COLO829 (cell line): ENCODE measurements at places on chromosomes 6 and 20.

- no peak for DNase-seq
Measured at GRCh38 chr6:147941143-147941542, 401.5 kb upstream of the SASH1 start.

- no peak for DNase-seq
Measured at GRCh38 chr20:59122566-59122919, 41.1 kb upstream of the ZNF831 start.

DNA sequence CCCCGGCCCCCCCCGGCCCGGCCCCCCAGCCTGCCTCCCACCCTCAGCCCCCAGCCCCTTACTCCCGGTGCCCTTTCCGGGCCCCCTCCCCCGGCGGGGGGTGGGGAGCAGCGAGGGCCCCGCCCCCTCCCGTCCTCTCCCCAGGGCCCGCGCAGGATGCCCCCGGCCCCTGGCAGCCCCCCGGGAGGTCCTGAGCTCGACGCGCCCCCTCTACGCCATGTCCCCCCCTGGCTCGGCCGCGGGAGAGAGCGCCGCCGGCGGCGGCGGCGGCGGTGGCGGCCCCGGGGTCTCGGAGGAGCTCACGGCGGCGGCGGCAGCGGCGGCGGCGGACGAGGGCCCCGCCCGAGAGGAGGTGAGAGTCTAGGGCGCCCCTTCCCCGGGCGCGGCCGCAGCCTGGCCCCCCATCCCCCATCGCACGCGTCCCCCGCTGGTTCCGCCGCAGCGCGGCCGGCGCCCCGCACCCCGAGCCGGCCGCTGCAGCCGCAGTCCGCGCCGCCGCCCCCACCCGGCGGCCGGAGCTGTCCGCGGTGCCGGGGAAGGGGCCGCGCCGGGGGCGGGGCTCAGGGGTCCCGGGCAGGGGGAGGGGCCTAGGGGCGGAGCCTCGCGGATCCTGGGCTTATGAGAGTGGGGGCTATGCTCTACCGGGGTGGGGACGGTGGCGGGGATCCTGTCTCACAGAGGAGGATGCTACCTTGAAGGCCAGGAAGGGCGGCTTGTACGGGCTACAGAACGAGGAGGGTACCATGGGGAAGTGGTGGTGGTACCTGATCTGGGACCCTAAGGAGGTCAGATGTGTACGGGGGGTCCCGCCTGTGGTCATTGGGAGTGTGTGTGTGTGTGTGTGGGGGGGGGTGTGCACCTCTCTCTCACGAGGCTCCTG, 516 bp downstream of the TMEM151B start:
- DNase-seq: no peak

DNA sequence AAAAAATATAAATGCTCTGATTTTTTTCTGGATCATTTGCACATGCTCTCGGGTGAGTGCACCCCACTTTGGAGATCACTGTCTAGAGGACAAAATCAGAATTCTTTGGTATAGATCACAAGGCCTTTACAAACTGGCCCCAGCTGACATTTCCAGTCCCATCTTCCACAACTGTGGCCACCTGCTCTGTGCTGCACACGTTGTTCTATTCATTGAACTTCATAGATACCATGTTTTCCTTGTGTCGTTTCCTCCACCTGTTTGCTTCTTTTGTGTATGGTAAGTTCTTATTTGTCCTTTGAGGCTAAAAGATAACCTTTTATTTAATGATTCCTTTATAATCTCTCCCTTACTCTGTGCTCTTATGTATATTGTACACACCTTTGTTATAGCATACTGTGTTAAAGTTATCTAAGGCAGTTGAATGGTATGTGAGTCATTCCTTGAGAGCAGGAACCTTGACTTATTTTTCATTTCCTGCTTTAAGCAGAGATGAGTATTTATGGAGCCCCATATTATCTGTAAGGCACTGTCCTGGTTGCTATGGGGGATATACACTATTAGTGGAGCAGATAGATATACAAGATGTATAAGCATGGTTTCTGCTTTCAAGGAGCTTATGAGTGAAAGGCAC, 12.0 kb upstream of the SLC17A5 start:
- DNase-seq: no peak

- no peak for DNase-seq
Measured at GRCh38 chr6:37050045-37050853, 44.8 kb downstream of the FGD2 start.

DNA sequence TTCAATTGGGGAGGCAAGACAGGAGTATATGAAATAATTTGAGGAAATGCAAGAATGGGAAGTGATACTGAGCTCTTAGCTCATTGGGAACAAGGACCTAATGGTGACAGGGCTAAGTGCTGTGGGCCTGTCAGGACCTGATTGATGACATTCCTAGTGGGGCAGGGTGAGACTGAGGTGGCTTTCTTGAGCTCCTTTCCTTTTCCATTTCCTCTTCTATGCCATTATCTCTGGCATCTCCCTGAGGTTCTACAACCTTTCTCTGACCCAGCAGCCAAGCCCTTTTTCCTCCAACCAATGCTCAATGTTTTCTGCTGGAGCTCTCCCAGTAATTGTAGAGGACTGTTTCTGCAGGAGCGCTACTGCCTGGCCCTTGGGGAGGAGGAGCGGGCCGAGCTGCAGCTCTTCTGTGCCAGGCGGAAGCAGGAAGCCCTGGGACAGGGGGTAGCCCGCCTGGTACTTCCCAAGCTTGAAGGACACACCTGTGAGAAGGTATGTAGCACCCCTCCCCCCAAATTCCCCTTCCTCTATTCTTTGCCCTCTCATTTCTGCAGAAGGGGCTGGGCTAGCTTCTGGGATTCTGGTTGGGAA, 2.8 kb upstream of the TOMM6 start:
- DNase-seq: no peak

DNA sequence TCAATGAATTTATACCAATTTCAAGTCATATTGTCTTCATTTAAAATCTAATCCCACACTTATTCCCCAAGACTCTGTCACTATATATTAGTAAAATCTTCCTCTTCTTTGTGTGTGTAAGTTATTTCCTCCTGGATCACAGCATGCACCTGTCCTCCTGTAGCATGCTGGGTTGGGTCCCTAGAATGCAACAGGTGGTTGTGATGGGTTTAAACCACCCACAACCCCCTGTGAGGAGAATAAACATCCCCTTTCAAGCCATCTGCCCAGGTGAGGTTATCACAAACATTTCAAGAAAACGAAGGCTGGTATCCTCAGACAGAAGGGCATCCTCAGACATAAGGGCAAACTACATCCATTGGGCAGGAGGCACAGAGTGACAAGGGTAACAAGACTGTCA, 26.4 kb downstream of the DZANK1 start:
- DNase-seq: no peak

DNA sequence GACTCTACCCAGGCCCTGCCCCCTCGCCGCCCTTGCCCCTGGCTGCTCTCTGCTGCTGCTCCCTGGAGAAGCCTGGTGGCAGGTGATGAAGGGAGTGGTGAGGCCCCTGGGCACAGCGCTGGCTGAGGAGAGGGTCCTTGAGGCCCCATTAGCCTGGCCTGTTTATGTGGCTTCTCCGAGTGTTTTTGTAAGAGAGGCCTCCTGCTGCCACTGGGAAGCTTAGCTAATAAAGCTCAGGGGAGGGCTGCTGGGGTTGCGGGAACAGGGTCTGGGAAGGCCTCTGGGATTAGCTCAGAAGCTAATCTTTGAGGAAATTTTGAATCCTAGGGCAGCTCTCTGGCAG, 15.5 kb downstream of the EBF4 start:
- DNase-seq: no peak

- DNase-seq: no peak
Measured at GRCh38 chr20:47785854-47786764, 828 bp upstream of the SULF2 start.

- DNase-seq: no peak
Measured at GRCh38 chr6:32151863-32152768, at the start of gene PRRT1. Gene PRRT1, minus strand, starts transcription at chr6:32151939. Its CDS starts 112 bp downstream, at chr6:32151827.

- DNase-seq: peak; percentile 36
Measured at GRCh38 chr6:139588076-139588639, 213.7 kb upstream of the CITED2 start.

DNA sequence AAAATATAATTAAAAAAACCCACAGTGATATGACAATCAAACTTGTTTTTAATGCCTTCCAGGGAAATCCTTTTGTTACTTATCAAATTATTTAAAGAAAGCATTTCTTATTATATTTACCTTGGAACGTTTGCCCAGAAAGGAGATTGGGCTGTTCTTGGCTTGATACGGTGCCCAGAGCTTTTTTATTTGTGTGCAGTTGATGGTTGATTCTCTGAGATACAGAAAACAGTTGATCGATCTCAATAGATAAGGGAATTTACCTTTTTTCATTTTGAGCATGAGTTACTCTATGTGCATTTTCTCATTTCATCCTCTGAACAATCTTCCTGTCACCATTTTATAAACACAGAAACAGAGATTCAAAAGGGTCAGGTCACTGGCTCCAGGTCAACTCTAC, 72.5 kb upstream of the NEDD9 start:
- DNase-seq: no peak

DNA sequence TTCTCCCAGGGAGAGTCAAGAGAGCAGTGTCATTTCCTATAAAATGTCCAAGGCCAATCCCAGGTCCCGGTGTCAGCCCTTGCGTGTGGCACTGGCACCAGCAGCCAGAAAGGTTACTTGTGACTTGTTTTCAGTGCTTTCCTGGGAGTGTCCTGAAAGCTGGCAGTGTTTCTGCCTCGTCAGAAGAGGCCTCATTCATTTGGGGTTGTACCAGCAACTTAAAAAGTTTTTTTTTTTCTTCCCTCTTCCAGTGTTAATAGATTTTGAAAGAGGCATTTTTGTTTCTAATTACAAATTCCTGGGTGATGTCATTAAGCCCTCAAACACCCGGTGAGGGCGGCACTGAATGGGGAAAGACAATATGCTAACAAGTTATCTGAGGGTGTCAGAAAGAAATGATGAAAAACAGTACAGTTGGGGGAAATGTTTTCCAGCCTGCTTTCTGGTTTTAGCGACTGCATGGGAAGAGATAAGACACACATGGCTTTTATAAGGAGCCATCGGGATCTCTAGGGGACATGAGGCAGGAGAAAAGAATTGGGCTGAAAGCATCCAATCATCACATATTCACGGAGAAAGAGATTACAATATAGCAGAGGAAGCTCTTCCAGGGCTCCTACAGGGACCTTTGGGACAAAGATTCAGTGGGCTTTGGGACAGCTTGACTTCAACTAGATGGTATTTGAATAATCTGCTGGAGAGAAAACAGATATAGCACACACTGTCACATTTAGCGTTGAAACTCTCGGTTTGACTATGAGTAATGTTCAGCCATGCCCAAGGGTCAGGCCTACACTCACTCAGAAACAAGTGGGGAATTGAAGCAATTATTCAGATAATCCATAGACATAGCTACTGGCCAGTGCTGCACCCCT, 153.0 kb downstream of the BCAS1 start:
- DNase-seq: peak; percentile 64

DNA sequence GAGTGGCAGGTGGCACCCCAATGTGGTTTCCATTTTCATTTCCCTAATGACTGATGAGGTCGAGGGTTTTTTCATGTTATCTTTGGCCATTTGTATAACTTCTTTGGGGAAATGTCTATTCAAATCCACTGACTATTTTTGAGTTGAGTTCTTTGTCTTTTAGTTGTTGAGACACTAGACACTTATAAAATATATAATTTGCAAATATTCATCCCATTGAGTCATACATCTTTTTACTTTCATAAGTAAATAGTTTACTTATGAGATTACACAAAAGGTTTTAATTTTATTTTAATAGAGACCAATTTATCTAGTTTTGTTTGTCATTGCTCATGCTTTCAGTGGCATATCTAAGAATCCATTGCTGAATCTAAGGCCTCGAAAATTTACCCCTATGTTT, 49.5 kb downstream of the THBS2 start:
- no peak for DNase-seq

- no peak for DNase-seq
Measured at GRCh38 chr6:106728296-106728870, 99.0 kb downstream of the QRSL1 start.

GRCh38 chr6:5108068-5108467, 22.9 kb downstream of the PPP1R3G start:
- no peak for DNase-seq

GRCh38 chr6:44225579-44226325, 2.4 kb downstream of the SLC29A1 start:
- DNase-seq: no peak

DNA sequence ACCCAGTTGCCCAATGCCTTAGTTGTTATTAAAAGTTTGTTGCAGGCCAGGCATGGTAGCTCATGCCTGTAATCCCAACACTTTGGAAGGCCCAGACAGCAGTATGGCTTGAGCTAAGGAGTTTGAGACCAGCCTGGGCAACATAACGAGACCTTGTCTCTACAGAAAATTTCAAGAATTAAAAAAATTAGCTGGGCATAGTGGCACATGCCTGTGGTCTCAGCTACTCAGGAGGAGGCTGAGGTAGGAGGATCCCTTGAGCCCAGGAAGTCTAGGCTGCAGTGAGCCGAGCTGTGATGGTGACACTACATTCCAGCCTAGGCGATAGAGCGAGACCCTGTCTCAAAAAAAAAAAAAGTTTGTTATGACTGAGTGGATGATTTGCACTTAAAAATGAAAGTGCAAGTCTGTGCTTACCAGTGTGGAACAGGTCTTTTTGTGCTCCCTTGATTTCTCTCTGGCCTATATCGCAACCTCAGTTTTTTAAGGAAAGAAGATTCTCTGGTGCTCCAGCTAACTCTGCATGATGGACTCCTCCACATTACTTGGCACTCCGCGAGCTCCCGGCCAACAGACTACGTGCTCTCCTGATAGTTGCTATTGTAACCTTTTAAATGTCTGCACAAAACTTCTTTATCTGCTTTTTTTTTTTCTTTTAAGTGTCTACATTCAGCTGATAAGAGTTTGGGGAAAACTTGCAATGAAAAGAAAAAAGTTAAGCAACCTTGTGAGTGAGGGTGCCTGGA, 22.1 kb downstream of the ZKSCAN3 start:
- no peak for DNase-seq

- peak; percentile 64 for DNase-seq
Measured at GRCh38 chr6:20877008-20877937, 343.0 kb downstream of the CDKAL1 start.

DNA sequence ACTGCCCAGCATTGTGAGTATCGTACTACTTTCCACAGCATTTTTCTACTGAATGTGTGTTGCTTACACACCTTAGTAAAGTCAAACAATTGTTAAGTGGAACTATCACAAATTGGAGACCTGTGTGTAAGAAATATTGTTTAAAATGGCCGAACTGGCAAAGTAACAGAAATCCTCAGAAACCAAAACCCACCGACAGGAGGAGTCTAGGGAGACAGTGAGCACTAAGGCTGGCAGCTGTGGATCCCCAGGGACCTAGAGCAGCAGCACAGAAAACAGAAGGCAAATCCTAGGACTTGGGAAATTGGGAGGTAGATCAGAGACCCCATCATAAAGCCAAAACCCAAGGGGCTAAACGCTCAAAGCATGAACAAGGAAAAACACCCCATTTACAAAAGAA, 69.9 kb downstream of the SESN1 start:
- no peak for DNase-seq

GRCh38 chr6:113120582-113121285, 736.4 kb upstream of the MARCKS start:
- DNase-seq: no peak

- no peak for DNase-seq
Measured at GRCh38 chr6:134398453-134398852, 80.5 kb upstream of the SGK1 start.

- no peak for DNase-seq
Measured at GRCh38 chr6:114319749-114320148, 23.1 kb downstream of the HS3ST5 start.
